NCI-H2081 (cell line): ENCODE measurements at places on chromosomes 11 and 22.

DNA sequence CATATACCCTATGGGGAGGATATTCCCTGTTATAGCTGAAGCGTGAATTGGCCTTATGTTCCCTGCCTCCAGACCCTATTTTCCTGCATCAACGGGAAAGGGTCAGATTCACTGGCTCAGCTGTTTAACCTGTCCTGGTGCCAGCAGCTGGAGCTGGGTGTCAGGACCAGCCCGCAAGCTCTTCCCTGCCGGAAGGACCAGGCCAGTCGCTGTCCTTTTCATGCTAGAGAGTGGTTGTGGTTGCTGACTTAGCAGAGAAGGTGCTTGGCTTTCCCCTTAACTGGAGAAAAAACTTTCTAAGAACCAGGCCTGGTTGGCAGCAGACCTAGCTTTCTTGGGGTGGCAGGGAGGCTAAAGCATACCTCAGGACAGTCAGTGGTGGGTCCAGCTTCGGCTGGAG lies 5.2 kb upstream of the SREBF2 start:
- no peak for DNase-seq

DNA sequence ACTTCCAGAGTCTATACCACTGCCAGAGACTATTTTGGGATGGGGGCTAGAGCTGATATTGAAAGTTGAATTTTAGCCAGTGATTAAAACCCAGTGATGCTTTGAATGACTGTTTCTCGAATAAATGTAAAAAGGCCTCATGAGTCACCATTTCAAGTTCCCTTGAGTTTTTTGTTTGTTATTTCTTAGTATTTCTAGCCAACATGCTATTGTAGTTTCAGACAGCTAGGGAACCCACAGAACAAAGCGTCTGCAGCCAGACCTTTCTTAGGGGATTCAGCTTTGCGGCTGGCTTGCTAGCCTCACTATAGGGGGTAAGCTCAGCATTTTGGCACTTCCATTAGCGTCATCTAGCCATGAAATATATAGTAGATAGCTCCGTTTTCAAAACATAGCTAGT lies 66.5 kb downstream of the DBX1 start:
- DNase-seq = no peak

DNA sequence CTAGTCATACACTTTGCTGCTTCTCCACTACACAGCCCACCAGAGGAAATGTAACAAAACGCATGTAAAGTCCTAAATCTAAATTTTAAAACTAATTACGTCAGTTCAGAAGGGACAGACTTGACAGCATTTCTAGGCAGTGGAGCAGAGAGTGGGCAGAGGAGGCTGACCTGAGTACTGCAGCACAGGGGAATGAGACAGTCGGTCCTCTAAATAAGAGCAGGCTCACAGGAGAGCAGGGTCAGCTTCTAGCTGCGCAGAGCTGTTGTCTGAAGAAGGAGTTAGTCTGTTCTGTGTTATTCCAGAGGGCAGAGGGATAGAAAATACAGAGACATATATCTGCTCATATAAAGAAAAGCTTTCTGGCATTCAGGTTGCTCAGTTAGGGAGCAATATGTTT lies 40.3 kb downstream of the JHY start:
- no peak for DNase-seq

DNA sequence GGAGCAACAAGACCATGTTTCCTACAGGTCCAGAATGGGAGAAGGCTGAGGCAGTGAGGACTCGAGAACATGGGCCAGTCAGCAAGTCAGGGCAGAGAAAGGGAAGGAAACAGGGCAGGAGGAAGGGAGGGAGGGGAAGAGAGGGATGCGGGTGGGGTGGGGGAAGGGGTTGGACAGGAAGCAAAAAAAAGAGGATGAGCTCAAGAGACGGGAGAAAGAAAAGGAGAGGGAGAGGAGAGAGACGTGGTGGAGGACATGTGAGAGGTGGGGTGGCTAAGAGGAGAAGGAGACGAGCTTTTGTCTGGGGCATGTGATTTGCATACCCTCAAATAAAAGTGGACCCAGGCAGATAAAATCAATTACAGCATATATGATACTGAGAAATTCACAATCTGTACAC lies 389.5 kb upstream of the B3GAT1 start:
- DNase-seq = no peak

GRCh38 chr22:29877620-29878019 lies 5.4 kb upstream of the MTMR3 start:
- DNase-seq = no peak
